ENCODE measurements at places on chromosomes 7 and 10.

DNA sequence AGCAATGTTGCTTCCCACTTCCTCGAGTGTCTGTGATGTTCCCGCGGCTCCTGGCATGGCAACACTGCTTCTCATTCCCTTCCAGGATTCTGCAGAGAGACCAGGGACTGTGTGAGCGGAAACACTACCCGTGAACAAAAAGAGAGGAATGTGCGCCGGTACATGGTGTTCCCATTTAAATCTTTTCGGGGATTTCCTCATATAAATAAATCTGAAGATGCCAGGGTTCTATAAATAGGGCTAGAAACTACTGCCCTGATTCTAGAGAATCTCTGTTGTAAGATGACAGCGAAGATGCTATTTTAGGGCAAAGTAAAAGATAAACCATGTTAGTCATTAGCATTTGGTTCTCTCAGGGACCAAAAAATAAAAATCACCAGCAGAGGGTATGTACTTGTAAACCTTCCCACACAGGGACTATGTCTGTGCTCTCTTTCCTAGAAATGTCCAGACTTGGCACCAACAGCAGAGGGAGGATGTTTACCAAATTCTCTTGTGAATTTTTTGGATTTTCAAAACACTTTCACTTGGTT, 92.2 kb upstream of the DDC start:
- no peak for DNase-seq

DNA sequence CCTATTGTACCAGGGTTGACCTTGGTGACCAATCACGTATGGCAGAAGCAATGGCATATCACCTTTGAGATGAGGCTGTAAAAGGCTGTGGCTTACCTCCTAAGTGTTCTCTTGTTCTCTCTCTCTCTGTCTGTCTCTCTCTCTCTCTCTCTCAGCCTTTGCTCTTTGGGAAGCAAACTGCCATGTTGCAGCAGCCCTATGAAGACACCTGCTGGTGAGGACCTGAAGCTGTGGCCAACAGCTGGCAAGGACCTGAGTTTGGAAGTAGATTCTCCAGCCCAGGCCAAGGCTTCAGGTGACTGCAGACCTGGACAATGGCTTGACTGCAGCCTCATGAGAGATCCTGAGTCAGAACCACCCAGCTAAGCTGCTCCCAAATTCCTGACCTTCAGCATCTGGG, 161.4 kb downstream of the GPAM start:
- DNase-seq = no peak

- no peak for DNase-seq
Observed at GRCh38 chr10:61391281-61391680, 61.9 kb downstream of the TMEM26 start.

DNA sequence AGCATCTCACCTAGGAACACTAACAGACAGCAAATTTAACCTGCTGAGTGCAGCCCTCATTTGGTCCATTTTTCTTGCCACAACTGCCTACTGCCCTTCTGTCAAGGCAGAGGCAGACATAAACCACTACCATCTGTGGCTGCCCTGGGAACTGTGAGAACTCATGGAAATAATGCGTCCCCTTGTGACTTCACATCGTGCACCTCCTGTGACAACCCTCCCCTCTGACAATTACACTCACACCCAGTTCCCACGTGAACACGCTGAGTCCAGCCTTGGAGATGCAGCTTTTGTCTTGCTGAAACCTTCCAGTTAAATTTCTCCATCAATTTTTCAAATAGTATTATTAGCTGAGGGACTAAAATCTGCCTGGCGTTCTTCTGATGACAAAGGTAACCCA, 193.1 kb upstream of the KLF14 start:
- no peak for DNase-seq

- DNase-seq = no peak
Observed at GRCh38 chr7:87574630-87575029, 26.1 kb downstream of the ABCB1 start.

DNA sequence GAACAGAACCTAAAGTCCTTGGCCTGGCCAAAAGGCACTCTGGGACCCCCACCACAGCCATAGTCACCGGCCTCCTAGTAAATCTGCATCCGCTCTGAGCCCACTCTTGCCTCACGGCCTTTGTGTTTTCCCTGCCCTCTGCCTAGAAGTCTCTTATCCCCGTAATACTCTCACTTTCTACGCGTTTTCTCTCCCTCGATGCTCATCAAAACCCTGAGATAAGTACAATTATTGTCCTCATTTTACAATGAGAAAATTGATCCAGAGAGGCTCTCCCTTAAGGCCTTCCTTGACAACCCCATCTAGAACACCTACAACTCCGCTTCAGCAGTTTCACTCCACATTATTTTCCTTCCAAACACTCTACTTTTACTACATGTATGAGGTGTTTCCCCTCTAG, 1.5 kb upstream of the SFXN4 start:
- no peak for DNase-seq

DNA sequence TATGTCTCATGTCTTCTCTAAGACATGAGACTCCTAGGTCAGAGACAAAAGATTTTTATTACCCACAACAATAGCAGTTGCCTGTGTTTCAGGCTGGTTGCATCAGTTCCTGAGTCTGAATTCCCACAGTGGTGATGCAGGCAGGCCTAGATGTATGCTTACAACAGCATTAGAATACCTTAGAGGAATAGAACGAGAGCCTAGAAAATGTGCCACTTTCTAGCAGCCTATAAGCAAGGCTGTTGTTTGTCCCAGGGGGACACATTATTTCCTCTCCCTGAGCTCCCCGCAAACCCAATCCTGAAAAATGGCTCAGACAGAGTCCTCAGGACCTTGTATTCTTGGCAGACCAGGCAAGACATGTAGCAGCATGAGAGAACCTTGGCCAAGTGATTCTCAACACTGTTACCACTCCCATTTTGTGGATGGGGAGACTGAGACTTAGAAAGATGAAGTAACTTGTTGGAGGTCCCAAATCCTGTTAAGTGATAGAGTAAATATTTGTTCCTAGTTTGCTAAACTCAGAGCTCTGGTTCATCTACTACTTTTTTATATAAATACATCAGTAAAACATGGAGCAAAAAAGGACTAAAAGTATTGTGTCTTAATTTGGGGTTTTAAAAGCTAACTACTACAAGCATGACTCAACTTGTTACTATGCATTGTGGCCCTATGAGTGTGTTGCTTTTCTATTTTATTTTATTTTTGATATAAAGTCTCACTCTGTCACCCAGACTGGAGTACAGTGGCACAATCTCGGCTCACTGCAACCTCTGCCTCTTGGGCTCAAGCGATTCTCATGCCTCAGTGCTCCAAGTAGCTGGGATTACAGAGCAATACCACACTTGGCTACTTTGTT, 14.2 kb downstream of the VTI1A start:
- DNase-seq = no peak

- no peak for DNase-seq
Observed at GRCh38 chr10:61784354-61785133, 117.0 kb upstream of the ARID5B start.

DNA sequence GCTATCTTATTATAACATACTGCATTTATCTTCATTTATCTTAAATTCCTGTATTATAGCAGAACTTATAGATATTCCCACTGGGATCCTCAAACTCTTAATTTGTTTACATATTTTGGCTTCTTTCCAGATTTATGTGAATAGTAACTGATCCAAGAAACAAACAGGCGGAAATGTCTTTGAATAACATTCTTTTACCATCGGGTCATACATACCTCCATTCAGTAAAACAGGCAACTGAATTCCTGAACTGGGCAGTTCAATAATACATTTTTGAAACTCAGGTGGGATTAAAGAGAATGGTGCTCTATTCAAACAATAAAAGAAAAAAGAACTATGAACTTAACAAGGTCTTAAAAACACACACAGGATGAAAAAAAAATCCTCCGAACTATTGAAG, 337.4 kb downstream of the CRPPA start:
- no peak for DNase-seq

DNA sequence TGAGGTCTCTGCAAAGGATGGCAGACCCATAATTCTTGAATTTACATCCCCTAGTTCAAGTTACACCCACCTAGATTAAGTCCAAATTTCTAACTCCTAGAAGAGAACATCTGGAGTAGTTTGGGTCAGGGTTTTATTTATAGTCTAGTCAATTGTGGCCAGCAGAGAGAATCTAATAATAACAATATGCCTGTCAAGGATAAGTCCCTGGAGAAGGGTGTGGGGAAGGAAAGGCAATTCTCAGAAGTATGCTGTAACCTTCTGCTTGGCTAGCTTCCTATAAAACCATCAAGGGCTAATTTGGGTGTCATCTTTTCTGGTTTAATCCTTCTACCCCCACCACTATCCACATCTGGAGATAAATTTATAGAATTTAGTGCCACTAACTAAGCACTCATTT, 52.8 kb upstream of the SEMA3E start:
- DNase-seq = no peak

DNA sequence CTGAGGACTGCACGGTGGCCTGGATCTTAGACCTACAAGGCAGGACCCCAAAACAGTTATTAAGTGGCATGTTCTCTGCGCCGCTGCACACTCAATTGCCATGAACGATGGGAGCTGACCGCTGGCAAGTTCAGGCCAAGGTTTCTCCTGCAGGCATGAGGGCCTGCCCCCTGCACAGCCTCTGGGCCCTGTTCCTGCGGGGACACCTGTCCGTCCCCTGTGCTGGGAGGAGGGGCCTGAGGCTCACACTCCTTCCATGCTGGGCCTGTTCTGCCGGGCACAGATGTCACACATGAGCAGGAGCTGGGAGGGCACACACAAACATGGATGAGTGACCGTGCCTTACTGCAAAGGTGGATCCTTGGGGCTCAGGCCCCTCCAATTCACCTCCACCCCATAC, 90.0 kb downstream of the PTPRN2 start:
- no peak for DNase-seq

GRCh38 chr10:3635697-3636096, 149.3 kb downstream of the KLF6 start:
- DNase-seq = no peak

DNA sequence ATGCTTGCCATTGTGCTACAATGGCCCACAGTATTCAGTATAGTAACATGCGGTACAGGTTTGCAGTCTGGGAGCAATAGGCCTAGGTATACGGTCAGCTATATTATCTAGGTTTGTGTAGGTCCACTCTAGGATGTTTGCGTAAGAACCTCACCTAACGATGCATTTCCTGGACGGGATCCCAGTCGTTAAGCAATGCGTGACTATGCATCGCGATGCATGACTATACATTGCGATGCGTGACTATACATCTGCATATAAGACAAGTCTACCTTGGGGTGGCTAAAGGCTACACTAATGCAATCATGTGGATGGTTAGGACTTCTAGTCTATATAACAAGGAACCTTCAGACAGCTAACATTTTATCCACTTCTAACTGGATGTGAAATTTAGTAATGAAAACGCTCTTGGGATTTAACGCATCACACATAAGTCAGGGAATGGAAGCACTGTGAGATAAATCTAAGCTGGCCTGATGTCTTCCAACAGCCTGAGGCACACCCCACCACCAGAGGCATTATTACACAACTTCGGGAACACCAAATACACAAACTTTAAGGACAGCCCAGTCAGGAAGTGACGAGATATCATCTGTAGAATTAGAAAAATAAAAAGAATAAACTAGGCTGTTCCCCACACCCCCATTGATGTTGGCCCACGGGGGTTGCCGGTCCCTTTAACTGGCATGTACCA, 9.2 kb downstream of the GNA12 start:
- DNase-seq = no peak

DNA sequence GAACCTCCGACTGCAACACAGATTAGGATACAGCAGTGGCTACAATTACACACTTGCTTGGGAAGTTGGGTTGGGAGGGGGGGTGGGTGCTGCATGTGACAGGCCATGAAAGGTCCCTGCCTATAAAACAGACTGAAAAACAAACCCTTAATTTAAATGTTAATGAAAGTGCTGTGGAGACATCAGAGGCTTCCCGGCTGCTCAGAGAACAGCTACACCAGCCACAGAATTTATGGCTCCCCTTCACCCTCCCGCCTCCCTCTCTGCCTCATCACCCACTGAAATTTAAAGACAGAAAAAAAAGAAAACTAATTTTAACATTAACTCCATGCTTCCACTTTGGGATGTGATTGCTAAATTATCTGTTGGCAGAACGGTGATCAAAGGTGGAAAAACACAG, 34.7 kb downstream of the FBXW4 start:
- DNase-seq = no peak

DNA sequence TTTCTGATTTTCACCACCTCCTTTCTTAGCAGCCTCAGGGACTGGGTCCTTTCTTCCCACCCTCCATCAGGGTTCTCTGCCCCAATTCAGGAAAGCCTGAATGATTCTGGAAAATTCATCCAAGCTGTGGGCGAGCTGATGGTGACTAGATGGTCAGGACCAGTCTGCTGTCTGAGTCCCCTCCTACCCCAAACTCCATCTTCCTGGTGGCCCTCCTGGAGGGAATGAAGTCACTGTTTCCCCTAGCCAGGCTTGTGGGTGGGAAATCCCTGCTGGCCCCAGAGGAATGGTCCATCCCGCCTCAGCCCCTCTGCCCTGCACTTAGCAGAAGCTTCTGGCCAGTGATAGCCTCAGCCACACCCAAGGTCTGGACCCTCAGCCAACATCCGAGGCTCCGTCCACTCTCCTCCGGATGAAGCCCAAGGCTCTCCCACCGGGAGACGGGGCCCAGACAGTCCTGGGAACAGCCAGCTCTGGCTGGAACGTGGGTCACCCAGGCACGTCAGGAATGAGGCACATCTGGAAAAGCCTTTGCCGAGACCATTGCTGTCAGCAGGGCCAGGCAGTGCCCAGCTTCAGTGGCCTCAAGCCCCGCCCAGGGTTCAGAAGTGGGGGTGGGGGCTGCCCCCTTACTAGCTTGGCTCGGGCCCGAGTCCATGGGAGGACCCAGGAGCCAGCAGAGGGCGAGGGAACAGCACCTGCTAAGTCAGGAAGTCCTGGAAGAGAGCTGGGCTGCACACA, 4.0 kb upstream of the AQP1 start:
- DNase-seq = no peak

DNA sequence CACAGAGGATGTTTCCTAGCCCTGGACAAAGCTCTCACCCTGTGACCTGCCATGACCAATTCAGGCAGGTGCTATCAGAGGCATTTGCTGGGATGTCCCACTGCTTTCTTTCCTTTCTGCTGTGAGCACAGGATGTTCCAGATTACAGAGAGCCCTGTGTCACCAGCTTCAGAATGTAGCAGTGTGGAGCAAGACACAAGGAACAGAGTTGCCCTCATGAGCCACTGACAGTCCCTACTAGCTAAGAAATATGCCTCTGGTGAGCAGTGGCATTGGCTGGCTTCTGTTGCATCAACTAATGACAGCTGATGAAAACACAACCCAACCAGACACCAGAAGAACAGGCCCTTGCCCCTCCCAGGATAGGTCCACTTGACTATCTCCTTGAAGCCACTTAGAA, 337.2 kb downstream of the TNS3 start:
- no peak for DNase-seq

- DNase-seq = no peak
Observed at GRCh38 chr7:149635561-149636329, 137.6 kb downstream of the ZNF467 start.

DNA sequence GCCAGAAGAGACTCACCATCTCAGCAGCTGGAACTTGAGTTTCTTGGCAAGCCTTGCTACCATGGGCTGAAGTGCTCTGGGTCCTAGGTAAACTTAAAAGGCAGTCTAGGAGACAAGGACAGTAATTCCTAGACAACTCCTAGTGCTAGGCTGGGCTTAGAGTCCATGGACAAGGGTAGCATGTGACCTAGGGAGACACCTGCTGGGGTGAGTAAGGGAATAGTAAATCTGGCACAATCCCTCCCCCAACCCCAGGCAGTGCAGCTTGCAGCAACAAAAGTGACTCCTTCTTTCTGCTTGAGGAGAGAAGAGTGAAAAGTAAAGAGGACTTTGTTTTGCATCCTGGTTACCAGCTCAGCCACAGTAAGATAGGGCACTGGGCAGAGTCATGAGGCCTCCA, 316.5 kb upstream of the IMMP2L start:
- no peak for DNase-seq

Data from urinary bladder (tissue), 4 donors.